Naive thymus-derived CD4-positive, alpha-beta T cell (primary cell): ENCODE measurements at places on chromosomes 5 and 9. TPM values are rescaled to one million over a fixed set of nuclear protein-coding genes. Genes with fewer than 3 reads are reported as not detected.

DNA sequence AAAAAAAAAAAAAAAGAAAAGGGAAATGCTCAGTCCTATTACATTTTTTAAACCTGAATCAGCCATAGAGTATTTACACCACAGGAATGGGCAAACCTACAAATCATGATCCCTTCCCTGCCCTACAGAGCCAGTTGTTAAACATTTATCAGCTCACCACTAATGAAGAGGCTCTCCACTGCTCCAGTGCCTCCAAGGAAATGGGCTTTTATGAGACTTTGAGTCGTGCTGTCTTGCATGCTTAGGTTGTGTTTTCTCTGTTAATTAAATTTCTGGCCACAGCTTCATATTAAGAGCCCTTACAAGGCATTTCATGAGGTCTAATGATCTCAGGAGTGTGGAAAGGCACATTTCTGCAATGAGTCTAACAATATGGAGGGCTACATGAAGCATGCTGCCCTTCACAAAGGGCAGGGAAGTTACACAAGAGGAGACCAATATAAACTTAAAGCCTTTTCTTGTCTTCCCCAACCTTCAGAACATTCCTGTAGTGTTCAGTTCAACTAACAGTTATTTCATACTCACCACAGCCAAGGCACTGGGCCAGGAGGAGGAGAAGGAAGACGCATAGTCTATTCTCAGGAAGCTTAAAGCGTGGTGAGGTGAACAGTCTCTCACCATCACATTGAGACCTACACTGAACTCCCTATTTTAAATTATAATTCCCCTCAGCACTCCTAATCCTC is 140.1 kb upstream of the ABCA1 start:
- no peaks in the 10 kb centered on the region for H3K36me3 ChIP-seq
- H3K27ac ChIP-seq = no peak overlapping the region
- H3K4me1 ChIP-seq = no peaks in the 10 kb centered on the region
- H3K4me3 ChIP-seq = no peak overlapping the region
- H3K27me3 ChIP-seq = no peaks in the 10 kb centered on the region

- no peak overlapping the region for H3K4me3 ChIP-seq
- no peak overlapping the region for H3K27ac ChIP-seq
- no peaks in the 10 kb centered on the region for H3K36me3 ChIP-seq
- H3K27me3 ChIP-seq = no peaks in the 10 kb centered on the region
Measured at GRCh38 chr5:9196403-9197227, 349.3 kb downstream of the SEMA5A start.

DNA sequence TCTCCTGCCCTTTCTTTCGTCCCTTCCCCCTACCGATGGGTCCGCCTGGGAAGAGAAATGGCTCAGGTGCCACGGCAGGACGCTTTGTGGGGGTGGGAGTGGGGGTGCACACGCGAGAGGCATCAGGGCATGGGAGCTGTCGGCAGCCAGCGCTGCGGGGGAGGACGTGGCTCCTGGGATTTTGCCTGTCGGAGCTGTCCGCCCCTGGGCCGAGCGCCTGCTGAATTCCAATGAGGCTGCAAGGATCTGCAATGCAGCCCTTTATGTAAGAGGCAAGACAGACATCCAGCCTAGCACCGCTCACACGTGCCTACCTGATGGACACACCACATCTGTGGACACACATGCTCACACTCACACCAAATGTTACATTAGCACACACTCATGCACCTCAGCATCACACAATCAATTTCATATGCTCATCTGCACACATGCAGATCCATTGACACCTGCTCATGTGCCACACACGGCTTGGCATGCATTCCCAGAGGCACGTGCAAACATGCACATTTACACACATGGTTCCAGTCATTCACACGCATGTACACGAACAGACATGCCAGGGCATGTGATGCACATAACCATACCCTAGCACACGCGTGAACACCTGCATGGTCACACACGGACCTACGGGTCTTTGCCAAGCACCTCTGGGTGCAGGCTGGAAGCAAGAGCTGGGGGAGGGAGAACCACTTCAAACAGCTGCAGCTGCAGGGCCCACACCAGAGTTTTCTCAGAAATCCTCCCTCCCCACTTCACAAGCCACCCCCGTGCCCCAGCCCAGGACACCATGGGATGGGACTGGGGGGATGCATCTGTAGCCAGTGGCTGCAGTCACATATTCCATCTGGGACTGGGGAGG is 1.4 kb downstream of the GRIN1 start:
- no peak overlapping the region for H3K4me3 ChIP-seq
- H3K4me1 ChIP-seq = no peaks in the 10 kb centered on the region
- peaks cover 5% of the 10 kb centered on the region for H3K27me3 ChIP-seq
- no peak overlapping the region for H3K27ac ChIP-seq

DNA sequence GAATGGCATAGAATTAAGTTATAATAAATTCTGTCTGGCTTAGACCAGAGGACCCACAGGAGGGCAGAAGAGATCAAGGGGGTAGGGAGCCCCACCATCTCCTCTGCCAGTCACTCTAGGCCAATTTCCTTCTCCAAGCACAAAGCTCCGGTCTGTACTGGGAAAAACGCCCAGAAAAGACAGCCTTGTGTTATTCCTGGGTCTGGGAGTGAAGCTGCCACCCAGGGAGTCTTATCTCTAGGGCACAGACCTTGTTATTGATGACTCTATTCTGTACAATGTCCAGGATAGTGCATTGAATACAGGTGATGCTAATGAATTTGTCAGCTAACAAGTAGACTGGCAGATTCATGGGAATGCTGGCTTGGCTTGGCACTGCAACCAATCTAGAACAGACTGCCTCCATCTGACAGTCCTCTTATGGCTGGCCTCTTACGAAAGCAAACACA is 60.7 kb downstream of the MED27 start:
- no peak overlapping the region for H3K27ac ChIP-seq
- H3K4me3 ChIP-seq = no peak overlapping the region
- DNase-seq = no peak
- no peaks in the 10 kb centered on the region for H3K27me3 ChIP-seq
- H3K36me3 ChIP-seq = no peaks in the 10 kb centered on the region

GRCh38 chr5:10593531-10594181 is 29.8 kb downstream of the ANKRD33B start:
- H3K27ac ChIP-seq = no peak overlapping the region
- H3K4me3 ChIP-seq = no peak overlapping the region
- no peaks in the 10 kb centered on the region for H3K36me3 ChIP-seq
- H3K27me3 ChIP-seq = no peaks in the 10 kb centered on the region
- H3K4me1 ChIP-seq = no peaks in the 10 kb centered on the region

C5orf58 gene
- not detected in 2 replicates for total RNA-seq

- H3K4me3 ChIP-seq = no peak overlapping the region
- H3K27me3 ChIP-seq = no peaks in the 10 kb centered on the region
- H3K4me1 ChIP-seq = peaks cover 4% of the 10 kb centered on the region
- H3K36me3 ChIP-seq = no peaks in the 10 kb centered on the region
- no peak overlapping the region for H3K27ac ChIP-seq
Measured at GRCh38 chr5:173913686-173914321, 25.7 kb downstream of the CPEB4 start.

GRCh38 chr9:95373069-95373681 is 55.7 kb upstream of the FANCC start:
- DNase-seq = no peak
- H3K36me3 ChIP-seq = no peaks in the 10 kb centered on the region
- no peak overlapping the region for H3K4me3 ChIP-seq
- no peak overlapping the region for H3K27ac ChIP-seq
- no peaks in the 10 kb centered on the region for H3K4me1 ChIP-seq
- H3K27me3 ChIP-seq = no peaks in the 10 kb centered on the region

- H3K4me1 ChIP-seq = no peaks in the 10 kb centered on the region
- no peaks in the 10 kb centered on the region for H3K36me3 ChIP-seq
- no peaks in the 10 kb centered on the region for H3K27me3 ChIP-seq
- no peak overlapping the region for H3K27ac ChIP-seq
- no peak overlapping the region for H3K4me3 ChIP-seq
- DNase-seq = no peak
Measured at GRCh38 chr9:135339378-135339973, 140.1 kb upstream of the PPP1R26 start.

- no peaks in the 10 kb centered on the region for H3K4me1 ChIP-seq
- H3K27me3 ChIP-seq = no peaks in the 10 kb centered on the region
- H3K36me3 ChIP-seq = no peaks in the 10 kb centered on the region
- no peak overlapping the region for H3K27ac ChIP-seq
- H3K4me3 ChIP-seq = no peak overlapping the region
Measured at GRCh38 chr9:78393340-78393739, 96.4 kb downstream of the PSAT1 start.

DNA sequence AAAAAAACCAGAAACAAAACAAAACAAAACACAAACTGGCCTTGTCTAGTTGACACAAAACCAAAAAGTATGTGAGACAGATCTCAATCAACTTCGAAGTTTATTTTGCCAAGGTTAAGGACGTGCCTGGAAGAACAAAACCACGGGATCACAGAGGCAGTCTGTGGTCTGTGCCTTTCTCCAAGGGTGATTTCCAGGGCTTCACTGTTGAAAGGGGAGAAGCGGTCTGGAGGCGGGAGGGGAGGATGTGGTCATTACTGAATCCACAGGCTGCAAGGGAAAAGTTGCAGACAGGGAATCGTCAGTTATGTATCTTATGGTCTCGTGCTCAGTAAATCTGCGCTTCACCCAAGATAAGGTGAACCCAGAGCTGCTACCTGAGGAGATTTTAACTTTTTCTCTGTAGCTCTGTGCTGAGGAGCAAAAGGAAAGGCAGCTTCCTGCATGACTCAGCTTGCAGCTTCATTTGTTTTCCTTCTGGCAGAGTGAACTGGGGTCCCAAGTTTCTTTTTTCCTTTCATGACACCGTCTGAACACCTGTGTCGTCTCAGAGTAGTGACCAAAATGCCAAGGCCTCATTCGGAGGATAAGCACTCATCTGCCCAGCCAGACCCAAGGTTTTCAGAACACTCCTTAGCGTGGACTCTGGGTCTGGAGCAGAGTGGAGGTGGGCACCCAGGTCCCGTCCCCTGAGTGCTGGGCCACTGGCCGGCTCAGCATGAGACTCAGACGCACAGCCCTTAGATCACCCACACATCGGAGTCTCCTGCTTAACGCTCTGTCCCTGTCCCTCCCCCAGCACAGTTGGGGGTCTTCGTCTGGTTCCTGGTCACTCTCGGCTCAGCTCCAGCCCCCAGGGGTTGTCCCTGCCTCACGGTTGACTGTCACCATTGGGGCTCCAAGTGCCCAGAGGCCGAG is 25.9 kb downstream of the ROPN1L start:
- no peak overlapping the region for H3K27ac ChIP-seq
- no peaks in the 10 kb centered on the region for H3K27me3 ChIP-seq
- no peaks in the 10 kb centered on the region for H3K4me1 ChIP-seq
- DNase-seq = no peak

- no peaks in the 10 kb centered on the region for H3K4me1 ChIP-seq
- H3K36me3 ChIP-seq = no peaks in the 10 kb centered on the region
- no peaks in the 10 kb centered on the region for H3K27me3 ChIP-seq
- no peak overlapping the region for H3K4me3 ChIP-seq
- no peak for DNase-seq
Measured at GRCh38 chr9:114285166-114285867, 37.6 kb upstream of the ORM1 start.

DNA sequence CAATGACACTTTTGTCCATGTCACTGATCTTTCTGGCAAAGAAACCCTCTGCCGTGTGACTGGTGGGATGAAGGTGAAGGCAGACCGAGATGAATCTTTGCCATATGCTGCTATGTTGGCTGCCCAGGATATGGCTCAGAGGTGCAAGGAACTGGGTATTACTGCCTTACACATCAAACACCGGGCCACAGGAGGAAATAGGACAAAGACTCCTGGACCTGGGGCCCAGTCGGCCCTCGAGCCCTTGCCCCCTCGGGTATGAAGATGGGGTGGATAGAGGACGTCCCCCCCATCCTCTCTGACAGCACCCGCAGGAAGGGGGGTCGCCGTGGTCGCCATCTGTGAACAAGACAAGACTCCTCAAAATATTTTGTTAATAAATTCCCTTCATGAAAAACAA is 12.0 kb downstream of the SEMA6A start:
- H3K36me3 ChIP-seq = no peaks in the 10 kb centered on the region
- no peaks in the 10 kb centered on the region for H3K27me3 ChIP-seq
- no peak overlapping the region for H3K4me3 ChIP-seq

OGN gene
- total RNA-seq = 0.22 TPM

- H3K27me3 ChIP-seq = no peaks in the 10 kb centered on the region
- H3K27ac ChIP-seq = no peak overlapping the region
- no peak for DNase-seq
- H3K4me1 ChIP-seq = no peaks in the 10 kb centered on the region
- no peak overlapping the region for H3K4me3 ChIP-seq
Measured at GRCh38 chr9:116152941-116153764, 438 bp upstream of the PAPPA start.

- H3K4me1 ChIP-seq = no peaks in the 10 kb centered on the region
- H3K4me3 ChIP-seq = no peak overlapping the region
- no peaks in the 10 kb centered on the region for H3K36me3 ChIP-seq
- DNase-seq = no peak
- no peaks in the 10 kb centered on the region for H3K27me3 ChIP-seq
Measured at GRCh38 chr5:19047277-19047676, 940.7 kb downstream of the CDH18 start.

GRCh38 chr9:114494776-114495569 is 10.3 kb downstream of the WHRN start:
- H3K36me3 ChIP-seq = no peaks in the 10 kb centered on the region
- H3K4me1 ChIP-seq = peaks cover 4% of the 10 kb centered on the region
- DNase-seq = no peak
- no peaks in the 10 kb centered on the region for H3K27me3 ChIP-seq

EIF4E1B gene
- not detected for total RNA-seq

DNA sequence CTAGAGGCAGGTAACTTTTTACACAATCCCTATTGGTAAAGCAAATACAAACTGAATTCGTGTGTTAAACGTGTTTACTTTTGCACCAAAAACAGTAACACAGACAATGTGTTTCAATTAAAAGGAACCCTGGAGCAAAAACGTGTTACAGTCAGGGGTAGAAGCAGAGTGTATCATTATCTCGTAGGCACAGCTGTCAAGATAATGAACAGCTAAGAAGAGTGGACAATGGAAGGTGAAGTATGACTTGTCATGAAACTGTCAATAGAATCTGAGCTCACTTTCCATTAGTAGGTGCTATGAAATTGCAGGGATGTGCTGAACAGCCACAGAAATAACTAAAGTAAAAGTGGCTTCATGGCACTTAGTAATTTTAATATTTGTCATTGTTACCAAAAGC is 1229.8 kb upstream of the WWC1 start:
- no peak overlapping the region for H3K27ac ChIP-seq
- no peaks in the 10 kb centered on the region for H3K36me3 ChIP-seq
- H3K27me3 ChIP-seq = no peaks in the 10 kb centered on the region
- H3K4me3 ChIP-seq = no peak overlapping the region

- H3K4me1 ChIP-seq = no peaks in the 10 kb centered on the region
- no peak overlapping the region for H3K27ac ChIP-seq
- H3K36me3 ChIP-seq = no peaks in the 10 kb centered on the region
- no peaks in the 10 kb centered on the region for H3K27me3 ChIP-seq
- no peak overlapping the region for H3K4me3 ChIP-seq
Measured at GRCh38 chr5:175879743-175880142, 8.4 kb downstream of the CPLX2 start.
